ENCODE measurements at places on chromosomes 6 and 20.

GRCh38 chr6:169495601-169496000 lies 206.2 kb downstream of the WDR27 start:
- no peak for DNase-seq

- DNase-seq, result no peak
Observed at GRCh38 chr6:111230351-111231089, 143.2 kb downstream of the SLC16A10 start.

DNA sequence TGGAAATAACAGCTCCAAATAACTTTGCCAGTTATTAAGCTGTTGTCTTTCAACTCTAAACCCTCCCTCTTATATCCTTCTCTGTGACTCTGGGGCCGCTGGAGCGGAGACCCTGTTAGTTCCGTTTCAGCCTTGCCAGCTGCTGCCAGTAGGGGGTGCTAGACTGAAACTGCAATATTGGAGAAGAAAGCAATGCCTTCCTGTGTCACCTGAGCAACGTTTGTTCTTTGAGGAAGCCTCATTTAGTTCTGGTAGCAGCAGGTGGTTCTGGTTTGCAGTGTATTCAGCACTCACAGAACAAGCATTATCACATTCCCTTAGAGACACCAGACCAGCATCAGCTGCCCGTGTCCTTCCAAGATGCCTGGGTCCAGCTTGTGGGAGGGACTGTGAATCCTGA lies 22.9 kb upstream of the JAG1 start:
- no peak for DNase-seq

- no peak for DNase-seq
Observed at GRCh38 chr6:102417368-102417998, 1024.0 kb downstream of the GRIK2 start.

- no peak for DNase-seq
Observed at GRCh38 chr6:32794510-32794909, 22.3 kb downstream of the HLA-DOB start.

Data from NCI-H1436 (cell line).